ENCODE measurements at places on chromosomes 6 and 20.
A peak's percentile ranks its signal among the peaks of the same experiment; 100 is the strongest.

- DNase-seq: no peak
Observed at GRCh38 chr6:24667378-24667803, 514 bp downstream of the ACOT13 start.

- DNase-seq: peak; percentile 27
Observed at GRCh38 chr20:3696200-3696599, 14.4 kb upstream of the ADAM33 start.

DNA sequence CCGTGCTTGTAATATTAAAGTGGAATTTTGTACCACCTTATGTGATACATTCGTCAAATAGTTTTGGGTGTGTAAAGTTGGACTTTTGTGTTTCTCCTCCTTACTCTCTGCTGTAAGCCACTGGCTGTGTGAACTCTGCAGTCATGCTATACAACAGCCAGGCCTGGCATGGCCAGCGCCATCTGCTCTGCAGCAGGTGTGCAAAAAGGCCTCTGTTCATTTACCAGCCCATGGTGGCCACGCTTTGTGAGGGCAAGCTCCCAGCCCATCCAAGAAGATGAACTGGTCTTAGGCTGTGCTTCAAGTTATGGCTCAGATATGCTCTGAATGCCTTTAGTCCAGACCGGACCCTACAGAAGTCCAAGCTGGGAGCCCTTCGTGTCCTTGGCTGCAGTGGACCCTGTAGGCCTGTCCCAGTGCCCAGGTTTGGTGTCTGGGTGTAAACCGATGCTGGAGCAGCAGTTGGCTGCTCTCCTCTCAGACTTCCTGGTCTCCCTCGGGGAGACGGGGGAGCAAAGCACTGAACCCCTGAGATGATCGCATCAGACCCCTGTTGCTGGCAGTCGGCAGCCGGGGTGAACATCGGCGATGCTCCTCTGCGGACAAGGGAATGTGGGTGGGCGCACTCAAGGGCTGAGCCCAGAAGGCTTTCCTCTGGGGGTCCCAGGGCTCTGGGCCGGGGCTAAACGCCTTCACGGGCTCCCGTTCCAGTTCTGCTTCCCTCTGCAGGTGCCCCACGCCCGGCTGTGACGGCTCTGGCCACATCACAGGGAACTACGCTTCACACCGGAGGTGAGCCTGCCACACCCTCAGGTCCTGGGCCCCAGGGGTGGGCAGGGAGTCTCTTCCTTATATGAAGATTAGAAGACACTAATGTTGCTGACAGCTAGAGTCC, 28.6 kb upstream of the PCMTD2 start:
- no peak for DNase-seq

DNA sequence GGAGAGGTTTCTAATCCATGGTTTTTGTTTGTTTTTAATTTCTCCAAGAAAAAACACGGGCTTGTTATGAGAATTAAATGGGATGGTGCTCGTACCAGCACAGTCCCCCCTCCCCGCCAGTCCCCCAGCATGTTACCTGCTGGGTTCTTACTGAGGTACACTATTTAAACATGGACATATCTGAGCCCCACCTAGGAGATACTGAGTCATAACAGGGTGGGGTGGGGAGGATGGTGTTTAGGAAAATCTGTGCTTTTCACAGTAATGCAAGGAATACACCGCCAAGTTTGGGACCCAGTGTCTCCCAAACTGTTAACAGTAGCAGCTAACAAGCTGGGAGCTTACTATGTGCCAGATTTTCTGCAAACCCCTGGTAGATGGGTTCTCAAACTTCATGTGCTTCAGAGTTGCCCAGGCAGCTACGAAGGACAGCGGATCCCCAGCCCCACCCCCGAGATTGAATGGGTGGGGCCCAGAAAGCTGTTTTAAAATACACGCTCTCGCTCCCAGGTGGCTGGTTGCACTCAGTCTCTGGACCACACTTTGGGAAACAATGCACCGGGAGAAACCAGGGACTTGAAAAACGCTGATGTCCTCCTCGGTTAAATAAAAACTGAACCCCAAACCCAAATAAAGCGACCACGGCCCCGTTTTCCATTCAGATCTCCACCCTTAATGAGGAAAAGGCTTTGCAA, 995 bp downstream of the ZFP64 start:
- peak; percentile 64 for DNase-seq

DNA sequence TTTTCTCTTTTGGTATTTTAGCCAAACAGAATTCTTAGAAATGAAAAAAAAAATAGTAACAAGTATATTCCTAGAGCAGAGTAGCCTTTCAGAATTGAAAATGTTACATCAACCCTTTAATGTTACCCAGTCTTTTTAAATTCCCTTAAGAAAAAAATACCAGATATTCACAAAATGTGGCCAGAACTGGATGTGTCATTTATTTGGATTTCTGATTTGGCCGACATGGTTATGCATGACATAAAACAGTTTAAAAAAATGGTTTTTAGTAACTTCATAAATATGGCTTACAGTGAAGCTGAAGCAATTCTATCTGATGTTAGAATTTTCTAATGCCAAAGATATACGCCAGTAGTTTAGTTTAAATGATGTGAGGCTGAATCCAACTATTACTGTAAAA, 112.0 kb downstream of the ATXN1 start:
- no peak for DNase-seq

DNA sequence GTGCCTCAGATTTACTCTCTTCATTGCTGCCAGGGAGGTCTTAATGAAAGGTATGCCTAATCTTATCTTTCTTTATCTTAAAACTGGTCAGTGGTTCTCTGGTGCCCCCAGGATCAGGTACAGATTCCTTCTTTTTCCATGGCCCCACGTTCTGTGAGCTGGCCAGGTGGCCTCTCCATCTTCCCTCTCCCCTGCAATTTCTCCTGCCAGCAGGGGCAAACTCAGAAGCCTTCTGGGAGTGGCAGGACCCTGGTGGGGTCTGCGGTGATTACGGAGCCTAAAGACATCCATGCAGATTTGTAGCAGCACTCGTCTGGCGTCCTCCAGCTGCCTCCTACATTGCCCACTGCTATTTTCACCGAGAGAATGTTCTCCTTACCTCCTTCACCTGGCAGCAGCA, 95.8 kb downstream of the CCDC170 start:
- no peak for DNase-seq

DNA sequence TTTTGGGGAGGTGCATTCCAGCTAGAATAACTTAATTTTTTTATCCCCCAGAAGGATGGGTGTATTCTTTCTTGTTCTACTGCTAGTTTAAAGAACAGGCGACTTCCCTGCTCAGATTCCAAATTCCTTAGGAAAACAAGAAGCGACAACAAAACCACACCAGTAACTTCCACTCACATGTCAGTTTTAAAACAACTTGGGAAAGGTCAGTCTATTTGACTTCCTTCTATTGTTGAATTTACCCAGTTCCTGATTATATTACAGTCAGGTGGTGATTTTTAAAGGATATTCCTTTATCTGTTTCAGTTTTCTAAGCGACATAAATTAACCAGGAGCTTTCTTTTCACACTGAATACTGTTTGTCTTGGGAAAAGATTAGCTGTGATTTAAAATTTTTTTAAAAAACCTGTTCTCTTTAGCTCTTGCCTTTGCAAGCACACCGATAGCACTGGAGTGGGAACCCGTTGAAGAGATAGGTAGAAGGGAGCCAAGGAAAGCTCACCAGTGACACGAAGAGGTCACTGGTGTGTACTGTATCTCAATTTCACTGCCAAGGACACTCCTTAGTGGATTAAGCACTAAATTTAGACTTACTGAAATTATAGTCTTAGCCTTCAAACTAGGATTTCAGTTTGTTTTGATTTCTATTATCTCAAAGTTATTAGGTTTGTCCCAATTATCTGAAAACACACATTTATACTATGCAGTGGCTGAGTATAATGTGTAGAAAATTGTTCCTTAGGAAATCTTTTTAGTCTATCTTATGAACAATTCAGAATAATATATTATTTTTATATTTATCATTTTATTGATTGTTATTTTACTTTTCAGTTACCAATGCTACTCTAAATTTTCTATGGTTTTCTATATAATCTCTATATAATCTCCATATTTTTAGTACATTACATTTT, 22.3 kb downstream of the MARCKS start:
- peak; percentile 18 for DNase-seq

- DNase-seq: no peak
Observed at GRCh38 chr20:43431134-43431519, 26.6 kb upstream of the SRSF6 start.

GRCh38 chr6:54085047-54085446, 26.2 kb upstream of the MLIP start:
- DNase-seq: no peak

DNA sequence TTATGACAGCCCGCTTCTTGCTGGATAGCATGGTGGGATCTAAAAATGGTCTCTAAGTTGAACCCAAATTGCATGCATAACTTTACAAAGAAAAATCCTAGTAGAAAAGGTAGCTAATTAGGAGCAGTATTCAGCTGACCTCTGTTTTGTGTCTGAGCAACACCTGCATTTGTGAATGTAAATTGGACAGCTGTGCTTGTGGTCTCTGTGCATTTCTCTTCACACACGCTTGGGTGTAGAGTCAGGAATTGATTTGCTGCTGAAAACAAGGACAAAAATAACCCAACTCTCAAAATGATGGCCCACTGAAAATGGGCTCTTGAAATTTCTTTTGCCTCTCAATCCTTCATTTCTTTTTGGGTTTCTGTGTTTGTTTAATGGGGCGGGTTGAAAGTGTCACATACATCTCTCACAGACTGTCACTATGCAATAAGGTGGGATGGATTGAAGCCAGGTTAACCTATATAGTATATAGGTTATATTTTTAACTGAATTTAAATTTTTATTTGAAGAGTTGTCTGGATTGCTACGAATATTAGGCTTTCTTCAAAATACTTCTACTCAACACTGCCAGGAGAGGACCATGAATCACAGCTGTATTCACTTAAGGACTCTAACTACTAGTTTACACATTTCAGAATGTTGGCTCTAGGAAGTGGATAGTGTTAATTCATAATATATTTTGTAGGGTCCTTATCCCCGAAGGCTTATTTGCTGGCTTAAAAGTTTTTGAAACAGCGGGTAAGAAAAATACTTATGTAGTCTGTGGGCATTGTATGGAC, 46.5 kb downstream of the SOBP start:
- DNase-seq: no peak

Data from activated CD4-positive, alpha-beta T cell treated with anti-CD3 and anti-CD28 coated beads, Interleukin-2, Interleukin-6, amounts not matched to agents 100 ng/mL and 50 ng/mL, durations not matched to agents 16 hours and 8 hours (primary cell).